ENCODE measurements at places on chromosomes 16 and 17.
A peak's percentile ranks its signal among the peaks of the same experiment; 100 is the strongest.

DNA sequence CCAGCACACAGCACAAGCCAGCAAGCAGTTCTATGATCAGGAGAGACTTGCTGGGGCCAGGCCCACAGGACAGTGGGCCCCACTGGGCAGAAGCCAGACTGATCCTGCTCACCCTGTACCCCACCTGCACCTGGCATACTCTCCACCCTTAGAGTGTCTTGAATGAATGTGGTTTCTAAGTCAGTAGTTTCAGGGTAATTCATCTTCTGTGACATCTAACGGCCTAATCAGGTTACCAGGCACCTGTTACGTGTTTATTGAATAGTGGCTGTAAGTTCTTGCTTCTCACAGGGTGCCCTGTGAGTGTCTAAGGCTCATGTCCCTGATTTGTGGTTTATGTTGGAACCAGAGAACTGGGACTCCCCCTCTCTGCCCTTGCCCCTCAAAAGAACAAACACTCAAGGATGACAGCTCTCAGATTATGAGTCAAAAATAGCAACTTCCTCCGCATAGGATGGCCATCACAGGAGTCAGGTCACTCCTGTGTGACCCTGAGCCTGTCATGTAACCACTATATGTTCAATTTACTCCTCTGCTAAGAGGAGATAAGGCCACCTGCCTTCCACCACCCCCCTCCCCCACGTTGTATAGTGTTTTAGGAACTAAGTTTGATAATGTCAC is 7.0 kb upstream of the OR2C1 start:
- no peak for DNase-seq

DNA sequence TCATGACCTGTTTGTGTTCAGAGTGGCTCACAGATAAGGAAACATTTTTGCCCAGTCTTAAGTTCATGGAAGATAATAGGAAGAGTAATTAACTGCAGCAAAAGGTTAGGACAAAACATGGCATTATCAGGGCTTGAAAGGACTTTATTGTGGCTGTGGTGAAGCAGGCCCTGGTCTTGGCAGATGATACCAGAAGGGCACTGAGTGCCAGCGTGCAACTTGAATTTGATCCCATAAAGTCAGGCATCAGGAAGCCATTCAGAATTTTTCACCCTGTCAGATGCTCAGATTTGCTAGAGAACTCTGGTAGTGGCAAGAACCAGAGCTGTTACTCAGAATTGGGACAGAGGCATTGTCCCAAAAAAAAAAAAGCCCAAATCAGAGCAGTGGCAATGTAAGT is 11.2 kb upstream of the COG7 start:
- no peak for DNase-seq

DNA sequence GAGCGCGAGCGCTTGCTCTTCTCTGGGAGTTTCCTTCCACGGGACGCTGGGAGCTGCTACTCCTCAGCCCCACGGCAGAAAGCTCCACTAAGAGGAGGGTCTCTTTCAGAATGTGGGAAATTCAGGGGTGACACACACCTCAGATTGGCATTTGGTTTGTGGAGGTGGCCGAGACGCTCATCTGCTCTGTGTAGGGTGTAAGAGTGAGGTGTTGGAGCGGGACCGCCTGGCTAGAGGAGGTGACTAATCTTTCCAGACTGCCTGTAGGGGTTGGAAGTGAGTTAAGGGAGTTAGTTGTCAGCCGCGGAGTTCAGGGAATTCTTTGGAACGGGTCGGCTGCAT is 735 bp downstream of the PSMD11 start:
- peak; percentile 69 for DNase-seq

GRCh38 chr16:52404546-52404945 is 142.4 kb downstream of the TOX3 start:
- no peak for DNase-seq

- no peak for DNase-seq
These were observed 16.5 kb upstream of the SLC35G3 start for GRCh38 chr17:35210741-35211140.

DNA sequence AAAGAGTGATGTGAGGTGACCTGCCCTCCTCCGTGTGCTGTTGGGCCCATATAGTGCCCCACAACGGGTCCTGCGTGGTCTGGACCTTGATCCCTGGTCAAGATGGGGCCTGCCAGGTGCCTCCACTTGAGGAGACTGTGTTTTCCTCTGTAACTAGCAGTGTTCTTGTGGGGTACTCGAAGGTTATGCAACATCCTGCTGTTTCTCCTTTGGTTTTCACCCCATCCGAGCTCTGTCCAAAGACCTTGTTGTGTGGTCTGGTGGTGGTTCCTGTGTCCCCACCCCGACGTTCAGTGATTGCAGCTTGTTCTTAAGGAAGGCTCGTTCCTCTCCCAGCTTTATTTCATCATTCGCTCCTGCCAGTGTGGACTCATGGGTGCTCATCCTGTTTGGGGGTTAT is 38.7 kb upstream of the ZNF750 start:
- no peak for DNase-seq

All from RPMI7951 (cell line).